ENCODE measurements at places on chromosomes 1 and 21.

GRCh38 chr1:158564608-158565007, 5.8 kb downstream of the OR6P1 start:
- no peak for DNase-seq

- DNase-seq: no peak
These were observed 217.8 kb downstream of the PTPRC start for GRCh38 chr1:198856601-198857000.

- no peak for DNase-seq
These were observed 13.7 kb downstream of the SKI start for GRCh38 chr1:2241820-2242219.

- no peak for DNase-seq
These were observed 1.4 kb downstream of the ARHGEF16 start for GRCh38 chr1:3455670-3456448.

GRCh38 chr1:98119796-98120195, 199.0 kb upstream of the DPYD start:
- no peak for DNase-seq

- no peak for DNase-seq
These were observed 3.1 kb downstream of the PRUNE1 start for GRCh38 chr1:151011154-151011850.

- DNase-seq: no peak
These were observed 8.5 kb downstream of the FTCD start for GRCh38 chr21:46146856-46147255.

GRCh38 chr1:154736841-154737240, 128.9 kb upstream of the ADAR start:
- peak; percentile 62 for DNase-seq

DNA sequence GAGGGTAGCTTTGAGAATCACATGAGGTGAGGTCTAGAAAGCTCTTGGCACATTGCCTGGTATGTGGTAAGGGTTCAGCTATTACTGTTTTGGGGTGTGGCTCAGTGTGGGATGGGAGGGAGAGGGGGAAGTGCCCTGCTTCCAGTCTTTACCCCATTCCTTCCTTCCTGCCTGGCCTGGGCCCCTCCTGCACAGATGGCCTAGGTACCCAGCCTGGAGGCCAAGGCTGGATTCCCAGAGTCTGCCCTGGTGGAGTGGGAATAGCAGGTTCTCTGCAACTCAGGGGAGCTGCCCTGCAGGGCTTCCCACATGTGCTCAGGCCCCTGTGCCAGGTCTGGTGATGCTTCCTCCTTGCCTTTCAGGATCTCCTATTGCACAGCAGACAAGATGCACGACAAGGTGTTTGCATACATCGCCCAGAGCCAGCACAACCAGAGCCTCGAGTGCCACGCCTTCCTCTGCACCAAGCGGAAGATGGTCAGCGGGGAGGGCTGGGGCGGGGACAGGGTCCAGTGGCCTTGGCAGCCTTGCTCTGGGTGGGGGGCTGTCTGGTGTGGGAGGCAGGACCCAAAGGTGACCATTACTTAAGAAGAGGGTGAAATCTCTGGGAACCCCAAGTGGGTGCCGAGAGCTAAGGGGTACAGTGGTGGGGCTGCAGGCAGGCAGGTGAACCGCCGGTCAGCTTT, 13.5 kb downstream of the LDLRAP1 start:
- no peak for DNase-seq

DNA sequence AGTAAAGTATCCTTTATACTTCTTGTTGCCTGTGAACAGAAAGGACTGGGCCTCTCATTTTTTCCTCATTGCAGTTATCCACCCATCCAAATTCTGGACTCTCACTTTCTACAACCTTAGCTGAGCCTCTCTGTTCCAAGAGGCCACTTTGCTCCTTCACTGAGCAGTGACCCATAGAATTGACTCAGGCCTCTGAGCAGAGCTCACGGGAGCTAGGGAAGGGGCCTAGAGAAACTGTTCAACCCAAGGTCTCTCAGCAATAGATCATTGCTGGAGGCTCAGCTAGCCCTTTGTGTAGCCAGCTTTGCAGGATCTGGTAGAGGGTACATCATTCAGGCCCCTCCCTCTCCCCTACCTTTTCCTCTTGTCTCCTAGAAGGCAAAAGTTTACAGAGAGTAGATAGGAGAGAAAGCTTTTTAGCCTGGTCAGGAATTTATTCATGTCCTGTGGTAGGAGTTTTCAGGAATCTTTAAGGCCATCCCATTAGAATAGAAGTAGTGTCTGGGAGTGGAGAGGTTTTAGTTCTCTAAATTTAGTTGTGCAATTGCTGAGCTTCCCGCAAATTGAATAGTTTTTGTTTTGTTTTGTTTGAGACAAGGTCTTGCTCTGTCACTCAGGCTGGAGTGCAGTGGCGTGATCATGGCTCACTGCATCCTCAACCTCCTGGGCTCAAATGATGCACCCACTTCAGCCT, 6.7 kb downstream of the INTS3 start:
- DNase-seq: no peak

DNA sequence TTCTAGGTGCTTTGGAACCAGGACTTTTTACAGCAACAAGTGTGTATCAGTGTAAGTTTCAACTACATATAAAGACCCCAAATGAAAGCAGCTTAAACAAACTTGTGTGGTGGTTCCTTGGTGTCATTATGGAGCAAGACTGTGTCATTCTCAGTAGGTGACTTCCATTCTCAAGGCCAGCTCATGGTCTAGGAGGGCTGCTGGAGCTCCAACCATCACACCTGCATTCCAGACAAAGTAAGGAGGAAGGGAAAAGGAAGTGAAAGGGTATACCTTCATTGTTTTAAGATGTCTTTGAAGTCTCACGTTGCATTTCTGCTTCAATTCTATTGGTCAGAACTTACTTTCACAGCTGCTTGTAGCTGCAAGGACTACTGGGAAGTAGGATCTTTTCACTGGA, 188.6 kb downstream of the C1orf94 start:
- no peak for DNase-seq

DNA sequence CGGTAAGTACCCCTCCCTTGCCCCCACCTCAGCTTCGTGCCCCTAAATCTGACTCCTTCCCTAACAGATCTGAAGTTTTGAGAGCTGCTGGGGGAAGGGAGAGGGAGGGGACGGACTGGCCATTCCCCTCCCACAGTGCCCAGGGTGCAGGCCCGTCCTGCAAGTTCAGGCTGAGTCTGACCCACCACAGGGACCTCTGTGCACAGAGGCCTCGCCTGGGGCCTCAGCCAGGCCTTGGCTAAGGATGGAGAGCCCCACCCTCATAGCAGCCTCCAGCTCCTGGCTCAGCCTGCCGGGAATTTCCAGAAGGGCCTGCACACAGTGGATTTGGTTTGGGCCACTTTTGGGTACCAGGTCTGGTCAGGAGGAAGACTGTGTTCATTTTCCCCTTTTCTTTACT, 31.2 kb upstream of the TNFRSF1B start:
- no peak for DNase-seq

GRCh38 chr1:64864018-64864940, 102.1 kb downstream of the JAK1 start:
- DNase-seq: peak; percentile 38

GRCh38 chr1:58727364-58727763, 27.5 kb upstream of the MYSM1 start:
- DNase-seq: no peak

DNA sequence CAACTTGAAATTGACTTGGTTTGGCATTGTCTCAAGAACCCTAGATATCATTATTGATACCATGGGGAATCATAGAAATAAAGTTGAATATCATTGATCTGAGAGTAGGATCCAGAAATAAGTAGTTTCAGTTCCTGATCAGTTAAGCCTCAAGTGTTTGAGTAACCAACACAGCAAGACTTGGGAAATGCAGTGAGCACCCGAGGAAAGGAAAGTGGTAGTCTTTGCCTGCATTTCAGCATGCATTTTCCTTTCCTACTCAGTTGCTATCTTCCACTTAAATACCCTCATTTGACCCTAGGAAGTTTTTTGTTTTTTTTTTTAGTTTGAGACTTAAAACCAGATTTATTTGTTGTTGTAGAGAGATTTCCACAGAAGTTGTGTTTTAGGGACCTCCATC, 18.9 kb downstream of the CLEC20A start:
- DNase-seq: no peak

DNA sequence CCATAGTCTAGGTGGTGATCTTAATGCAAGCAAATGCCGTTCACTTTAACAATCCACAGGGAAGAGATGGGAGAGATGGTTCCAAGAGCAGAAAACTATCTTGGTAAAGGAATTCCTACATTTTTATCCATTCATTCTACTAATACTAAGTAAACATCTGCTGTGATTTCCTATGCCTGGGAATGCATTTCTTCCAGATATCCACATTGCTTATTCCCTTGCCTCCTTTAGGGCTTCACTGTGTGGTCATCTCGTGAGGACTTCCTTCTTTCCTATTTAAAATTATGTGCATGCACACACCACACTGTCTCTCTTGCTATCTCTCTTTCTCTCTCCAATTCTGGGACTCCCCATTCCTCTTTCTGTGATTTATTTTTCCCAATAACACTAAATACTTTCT, 199.0 kb upstream of the C1orf105 start:
- DNase-seq: no peak

GRCh38 chr1:59511476-59512465, 214.9 kb downstream of the FGGY start:
- DNase-seq: no peak

GRCh38 chr1:216607067-216607697, 116.0 kb downstream of the ESRRG start:
- no peak for DNase-seq

DNA sequence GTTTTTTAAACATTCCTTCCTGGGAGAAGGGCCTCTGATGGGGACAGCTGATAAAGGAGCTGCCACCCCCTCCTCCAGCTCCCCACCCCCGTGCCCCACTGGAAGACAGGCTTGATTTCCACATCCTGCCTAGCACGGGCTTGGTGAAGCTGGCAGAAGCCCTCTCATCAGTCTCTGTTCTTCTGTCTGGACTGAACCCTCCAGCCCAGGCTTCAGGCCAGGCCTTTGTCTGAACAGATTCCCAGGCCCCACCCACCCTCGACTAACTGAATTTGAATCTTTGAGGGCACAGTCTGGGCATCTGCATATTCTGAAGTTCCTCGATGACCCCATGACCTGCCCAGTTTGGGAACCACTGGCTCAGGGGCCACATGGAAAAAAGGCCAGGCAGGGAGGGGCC, 75.3 kb downstream of the CD58 start:
- DNase-seq: no peak

DNA sequence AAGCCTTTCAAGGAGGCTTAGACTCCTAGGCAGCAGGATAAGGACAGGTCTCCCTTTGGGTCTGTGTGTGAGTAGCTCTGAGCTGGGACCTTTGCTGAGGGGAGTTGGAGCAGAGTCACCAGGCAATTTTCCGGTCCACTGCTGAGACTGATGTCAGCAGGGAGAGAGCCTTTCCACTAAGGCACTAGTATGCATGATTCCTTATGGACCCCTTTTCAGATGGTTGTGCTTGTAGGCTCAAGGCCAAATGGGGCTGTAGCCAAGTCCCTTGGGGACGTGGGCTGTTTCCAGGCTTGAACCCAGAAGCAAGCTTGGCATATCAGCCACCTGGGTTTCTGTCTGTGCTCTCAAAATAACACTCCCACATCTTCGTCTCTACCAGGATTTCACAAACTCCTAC, 73.0 kb downstream of the CCDC18 start:
- DNase-seq: no peak

- no peak for DNase-seq
These were observed 79.5 kb downstream of the EVI5 start for GRCh38 chr1:92705446-92705845.

- DNase-seq: no peak
These were observed 81.5 kb downstream of the NDUFS5 start for GRCh38 chr1:39107341-39108290.

- no peak for DNase-seq
These were observed 8.0 kb upstream of the FTCD start for GRCh38 chr21:46163380-46163779.

DNA sequence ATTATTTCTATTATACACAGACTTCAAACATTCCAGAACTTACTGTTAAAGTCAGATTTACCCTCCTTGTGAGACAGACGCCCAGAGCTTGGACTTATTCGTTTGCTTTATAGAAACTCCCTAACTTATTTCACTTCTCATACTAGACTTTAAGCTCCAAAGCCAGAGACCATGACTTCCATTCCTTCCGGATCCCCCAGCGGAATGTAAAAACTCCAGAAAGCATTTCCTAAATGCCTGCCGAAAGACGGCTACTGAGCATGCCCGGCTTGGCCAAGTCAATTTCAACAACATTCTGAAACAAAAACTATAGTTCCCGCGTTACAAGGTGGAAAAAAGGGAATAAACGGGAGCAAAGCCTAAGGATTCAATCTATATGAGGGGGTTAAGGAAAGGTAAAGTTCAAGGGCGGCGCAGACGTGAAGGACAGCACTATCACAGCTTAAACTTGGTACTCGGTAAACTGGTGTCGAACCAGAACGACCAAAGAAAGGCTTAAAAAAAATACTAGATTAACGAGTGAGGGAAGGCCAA, 1.1 kb downstream of the USP48 start:
- no peak for DNase-seq

- no peak for DNase-seq
These were observed 89.1 kb downstream of the SMYD3 start for GRCh38 chr1:246417813-246418564.

DNA sequence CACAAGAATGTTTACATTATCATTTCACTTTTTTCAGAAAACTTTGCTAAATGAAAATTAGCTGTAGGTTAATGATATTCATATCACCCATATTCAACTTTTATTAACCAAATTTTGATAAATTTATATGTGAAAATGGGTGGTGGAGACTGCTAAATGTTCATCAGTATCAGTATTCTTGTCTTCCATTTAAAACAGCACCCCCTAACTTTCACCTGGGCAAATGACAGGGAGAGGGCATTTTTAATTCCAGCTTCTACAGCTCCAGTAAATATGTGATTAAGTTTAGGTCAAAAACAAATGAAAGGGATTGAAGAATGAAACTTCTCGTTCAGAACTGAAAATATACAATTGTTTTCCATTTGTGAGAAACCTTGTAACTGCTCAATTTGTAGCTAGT, 722.2 kb downstream of the KCNT2 start:
- no peak for DNase-seq

DNA sequence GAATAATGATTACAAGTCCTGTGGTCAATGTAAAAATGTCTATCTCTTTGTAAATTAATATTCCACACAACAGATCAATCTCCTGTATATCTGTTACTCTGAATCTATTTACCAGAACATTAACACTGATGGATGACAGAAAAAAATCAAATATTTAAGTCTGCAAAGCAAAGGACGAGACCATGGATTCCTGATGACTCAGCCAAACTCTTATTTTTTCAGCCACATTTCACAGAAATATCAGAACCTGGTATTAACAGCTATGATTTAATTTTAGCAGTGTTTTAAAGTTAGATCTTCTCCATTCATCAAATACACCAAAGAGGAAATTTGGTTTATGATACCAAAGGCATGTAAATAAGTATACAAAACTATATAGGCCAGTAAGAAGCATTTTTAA, 46.1 kb downstream of the FAF1 start:
- no peak for DNase-seq

GRCh38 chr1:14968251-14968851, 185.2 kb upstream of the TMEM51 start:
- DNase-seq: no peak

- no peak for DNase-seq
These were observed 626.5 kb downstream of the PTPRC start for GRCh38 chr1:199265319-199265718.

GRCh38 chr1:184747089-184747955, 7.3 kb downstream of the EDEM3 start:
- no peak for DNase-seq
